ENCODE measurements at places on chromosomes 3 and 15.

GRCh38 chr15:51380999-51381806, 39.7 kb downstream of the GLDN start:
- DNase-seq, result peak; percentile 73

- no peak for DNase-seq
These were observed 16.8 kb upstream of the SMAD3 start for GRCh38 chr15:67048281-67049279.

DNA sequence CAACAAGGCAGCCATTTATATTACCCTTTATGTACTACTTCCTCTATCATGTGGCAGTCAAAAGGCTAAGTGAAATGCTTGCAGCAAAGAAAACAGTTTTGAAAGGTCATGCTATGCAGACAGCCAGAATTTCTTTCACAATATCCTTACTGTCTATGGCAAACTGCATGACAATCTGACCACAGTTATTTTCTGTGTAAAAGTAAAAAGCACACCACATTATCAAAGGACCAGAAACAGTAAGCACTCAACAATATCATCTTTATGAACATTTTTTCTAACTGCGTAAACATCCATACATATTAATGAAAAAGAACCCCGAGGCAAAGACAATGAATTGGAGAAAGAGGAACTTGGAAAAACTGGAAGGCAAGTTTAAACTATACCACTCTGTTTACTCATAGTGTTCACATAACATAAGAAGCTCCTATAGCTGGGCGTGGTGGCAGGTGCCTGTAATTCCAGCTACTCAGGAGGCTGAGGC, 47.9 kb downstream of the PIK3CB start:
- peak; percentile 91 for DNase-seq

DNA sequence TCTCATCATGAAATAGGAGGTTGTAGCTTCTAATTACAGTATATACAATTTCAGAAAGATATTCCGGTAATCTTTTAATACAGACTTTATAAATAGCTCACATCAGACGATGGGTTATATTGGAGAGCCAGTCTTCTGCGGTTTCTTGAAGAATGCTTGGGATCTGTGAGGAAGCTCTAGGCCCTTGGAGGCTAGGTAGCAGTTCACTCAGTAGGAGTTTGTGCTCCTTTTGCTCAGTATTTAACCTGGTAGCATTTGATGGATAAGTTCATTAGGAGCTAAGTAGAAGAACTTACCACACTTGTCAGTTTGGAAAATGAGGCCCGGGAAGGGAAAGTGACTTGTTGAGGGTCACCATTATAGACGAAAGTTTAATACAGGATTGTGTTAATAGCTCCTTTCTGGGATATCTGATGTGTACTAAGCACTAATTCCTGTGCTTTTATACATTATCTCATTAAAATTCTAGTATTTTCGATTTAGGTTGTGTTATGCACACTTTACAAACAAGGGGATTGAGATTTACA, 2.8 kb downstream of the FNDC3B start:
- DNase-seq, result no peak

- no peak for DNase-seq
These were observed 252.4 kb upstream of the CCDC54 start for GRCh38 chr3:107124885-107125284.

DNA sequence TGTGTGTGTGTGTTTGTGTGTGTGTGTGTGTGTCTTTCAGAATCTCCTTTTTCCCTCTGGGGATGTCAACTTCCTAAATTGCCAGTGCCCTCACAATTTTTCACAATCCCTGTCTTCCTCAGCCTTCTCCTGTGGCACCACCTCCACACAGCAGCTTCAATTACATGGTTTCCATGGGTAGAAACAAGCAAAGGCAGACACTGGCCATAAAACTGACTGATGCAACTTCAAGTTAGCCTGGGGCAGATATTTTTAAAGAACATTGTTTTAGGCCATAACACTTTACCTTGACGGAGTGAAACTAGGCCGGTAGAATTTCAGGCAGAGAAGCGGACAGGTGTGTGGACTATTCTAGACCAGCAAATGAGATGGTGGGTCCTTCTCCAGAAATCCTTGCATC, 405.8 kb upstream of the SUCLG2 start:
- DNase-seq, result no peak

- no peak for DNase-seq
These were observed 204.4 kb upstream of the LINGO1 start for GRCh38 chr15:77836906-77837648.

DNA sequence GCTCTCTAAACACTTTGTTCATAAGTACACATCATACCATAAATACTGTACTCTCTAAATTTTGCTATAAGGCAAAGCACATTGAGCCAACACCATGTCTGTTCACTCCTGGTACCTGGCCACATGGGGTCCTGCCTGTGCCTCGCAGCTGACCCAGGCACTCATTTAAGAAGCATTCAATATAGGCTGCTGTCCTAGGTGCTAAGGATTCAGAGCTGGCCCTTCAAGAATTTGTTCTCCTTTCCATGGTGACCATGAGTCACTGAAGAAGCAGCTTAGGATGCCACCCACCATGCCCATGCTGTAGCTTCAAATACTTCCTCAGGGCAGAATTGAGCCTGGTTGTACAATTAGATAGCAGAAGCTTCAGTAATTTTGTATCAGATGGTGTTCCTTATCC, 119.2 kb upstream of the ZBED2 start:
- DNase-seq, result no peak

- DNase-seq, result no peak
These were observed 11.2 kb upstream of the COL8A1 start for GRCh38 chr3:99627062-99627826.

DNA sequence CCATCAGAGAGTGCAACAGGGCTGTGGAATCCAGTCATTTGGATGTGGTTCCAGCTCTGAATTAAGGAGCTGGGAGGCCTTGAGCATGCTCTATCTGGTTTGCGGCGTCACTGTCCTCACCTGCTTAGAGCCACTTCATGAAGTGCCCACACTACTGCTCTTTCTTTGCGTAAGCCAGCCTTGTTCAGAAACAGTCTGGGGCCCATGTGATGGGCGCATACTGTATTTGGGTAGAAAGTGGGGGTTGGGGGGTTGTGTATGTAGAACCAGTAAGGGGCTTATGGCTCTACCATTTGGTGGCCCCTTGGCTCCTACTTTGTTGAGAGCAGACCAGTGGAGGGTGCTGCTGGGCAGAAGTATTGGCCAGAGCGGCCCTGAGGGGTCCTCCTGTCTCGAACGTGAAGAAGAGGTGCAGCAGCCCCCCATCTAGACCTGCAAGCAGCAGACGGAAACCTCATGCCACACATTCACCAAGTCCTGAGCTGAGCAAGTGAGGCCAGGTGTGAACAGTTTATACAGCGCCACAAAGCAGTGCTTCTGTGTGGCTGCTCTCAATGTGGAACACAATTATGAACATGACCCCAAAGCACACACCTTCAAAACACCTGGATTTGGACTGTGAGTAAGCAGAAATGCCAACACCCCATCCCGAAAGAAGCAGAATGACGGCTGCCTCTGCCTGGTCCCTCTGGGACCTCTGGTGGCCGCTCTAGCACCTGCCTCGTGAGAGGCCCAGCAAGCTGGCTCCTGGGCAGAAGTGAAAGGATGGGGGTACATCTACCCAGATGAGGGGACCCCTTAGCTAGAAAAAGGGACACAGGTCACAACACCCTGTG, 26.6 kb downstream of the SRPRB start:
- DNase-seq, result no peak

GRCh38 chr3:70813311-70813710, 500.9 kb upstream of the MDFIC2 start:
- no peak for DNase-seq

GRCh38 chr3:102378216-102378615, 56.6 kb upstream of the ZPLD1 start:
- no peak for DNase-seq

- DNase-seq, result no peak
These were observed 38.7 kb upstream of the ASB14 start for GRCh38 chr3:57331078-57331610.

DNA sequence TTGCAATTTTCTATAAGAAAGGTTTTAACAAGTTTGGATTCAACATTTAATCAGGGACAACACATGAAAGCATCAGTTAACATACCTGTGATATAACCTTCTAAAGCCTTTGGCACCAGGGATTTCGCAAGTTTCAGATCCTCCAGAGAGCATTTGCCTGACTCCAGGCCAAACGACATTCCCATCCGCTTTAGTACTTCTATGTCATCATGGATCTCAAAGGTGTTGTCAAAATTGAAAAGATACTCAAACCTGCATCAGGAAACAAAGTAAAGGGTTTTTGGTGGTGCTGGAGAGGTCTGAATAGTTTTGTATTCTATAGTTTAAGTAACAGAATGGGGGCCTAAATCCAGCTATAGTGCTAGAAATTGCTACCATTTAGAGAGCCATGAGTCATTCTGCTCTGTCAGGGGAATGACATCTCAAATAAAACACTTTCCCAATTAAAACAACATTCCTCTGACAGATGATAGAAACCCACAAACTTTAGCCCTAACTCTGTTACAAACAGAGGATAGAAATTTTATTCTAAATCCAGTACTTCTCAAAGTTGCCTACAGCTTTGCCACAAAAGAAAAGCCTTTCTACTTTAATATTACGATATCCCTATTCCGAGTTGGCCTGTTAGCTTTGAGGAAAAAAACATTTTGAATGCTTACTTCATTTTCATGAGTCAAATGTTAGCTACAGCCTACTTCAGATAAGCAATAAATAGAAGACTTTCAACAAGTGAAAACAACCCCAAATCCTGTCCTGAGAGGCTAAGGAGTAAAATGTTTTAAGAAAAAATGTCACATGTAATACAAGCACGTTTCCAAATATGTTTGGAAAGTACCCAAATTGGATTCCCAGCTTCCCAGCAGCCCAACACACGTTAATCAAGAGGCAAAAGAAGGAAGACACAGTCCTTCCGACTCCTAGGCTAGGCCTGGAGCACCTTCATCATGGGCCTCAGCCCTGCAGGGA, 83.4 kb downstream of the ATP1B3 start:
- no peak for DNase-seq

All from HL-60 (cell line).